ENCODE measurements at places on chromosomes 5 and 9. TPM values are rescaled to one million over a fixed set of nuclear protein-coding genes. Genes with fewer than 3 reads are reported as not detected.

DNA sequence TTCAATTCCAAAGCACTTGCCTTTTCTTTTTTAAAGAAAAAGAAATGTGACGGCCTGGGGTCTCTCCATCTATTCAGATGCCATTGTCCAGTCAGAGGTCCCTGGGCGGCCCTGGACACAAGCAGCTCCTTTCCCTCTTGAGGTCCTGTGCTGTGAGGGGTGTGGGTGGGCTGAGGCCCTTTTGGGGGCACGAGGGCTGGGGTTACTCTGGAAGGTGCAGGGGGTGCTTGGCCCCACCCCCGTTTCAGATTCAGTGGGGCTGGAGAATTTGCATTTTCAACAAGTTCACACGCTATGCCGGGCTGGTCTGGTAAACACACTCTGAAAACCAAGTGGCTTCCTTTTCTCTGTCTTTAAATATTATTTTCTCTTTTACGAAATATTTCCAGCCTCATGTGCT lies 91.4 kb upstream of the PHYKPL start:
- H3K27me3 ChIP-seq = no peaks in the 10 kb centered on the region
- H3K36me3 ChIP-seq = no peaks in the 10 kb centered on the region
- peaks cover 14% of the 10 kb centered on the region for H3K4me1 ChIP-seq
- no peak overlapping the region for H3K27ac ChIP-seq

GRCh38 chr5:175434800-175435199 lies 9.2 kb downstream of the DRD1 start:
- no peaks in the 10 kb centered on the region for H3K36me3 ChIP-seq
- H3K4me1 ChIP-seq = no peaks in the 10 kb centered on the region
- no peak overlapping the region for H3K27ac ChIP-seq
- no peak for DNase-seq

DNA sequence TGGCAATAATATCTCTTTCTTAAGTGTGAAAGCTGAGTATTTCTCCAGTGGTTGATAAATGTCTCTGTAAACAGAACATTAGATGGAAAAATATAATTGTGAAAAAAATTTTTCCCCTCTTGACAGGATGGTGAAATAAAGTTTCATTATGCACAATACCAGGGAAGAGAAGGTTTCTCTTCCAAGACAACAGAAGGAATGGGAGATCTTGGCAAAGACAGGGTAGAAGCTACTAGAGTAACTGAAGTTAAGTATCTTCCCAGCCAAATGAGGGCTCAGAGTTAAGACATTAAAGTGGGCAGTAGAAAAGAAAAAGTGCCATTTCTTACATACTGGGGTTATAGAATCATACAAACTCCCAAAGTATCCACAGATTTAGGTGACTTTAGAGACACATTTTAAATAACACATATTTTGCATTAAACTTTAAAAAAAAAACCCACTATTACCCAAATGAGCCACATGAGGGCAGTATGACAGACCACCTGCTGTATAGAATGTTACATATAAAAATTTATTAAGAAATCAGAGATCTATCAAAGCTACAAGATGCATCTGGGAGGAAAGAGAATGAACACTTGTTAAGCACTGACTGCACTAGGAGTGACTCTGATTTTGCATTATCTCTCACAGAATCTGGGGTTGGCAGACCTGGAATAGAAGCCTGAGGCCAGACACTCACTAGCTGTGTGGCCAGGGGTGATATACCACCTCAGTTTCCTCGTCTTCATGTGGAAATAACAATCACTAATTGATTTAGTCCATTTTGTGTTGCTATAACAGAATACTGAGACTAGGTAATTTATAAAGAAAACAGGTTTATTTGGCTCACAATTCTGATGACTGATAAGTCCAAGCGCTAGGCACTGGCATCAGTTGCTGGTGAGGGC lies 98.5 kb downstream of the ARSB start:
- H3K27ac ChIP-seq = no peak overlapping the region
- no peaks in the 10 kb centered on the region for H3K4me1 ChIP-seq
- no peaks in the 10 kb centered on the region for H3K36me3 ChIP-seq
- no peak for DNase-seq
- no peaks in the 10 kb centered on the region for H3K27me3 ChIP-seq

GRCh38 chr9:97398999-97399758 lies 12.7 kb upstream of the TDRD7 start:
- no peaks in the 10 kb centered on the region for H3K27me3 ChIP-seq
- H3K27ac ChIP-seq = no peak overlapping the region
- no peak for DNase-seq
- H3K4me1 ChIP-seq = no peaks in the 10 kb centered on the region

Gene TNC
- 742 TPM for total RNA-seq

GRCh38 chr9:114409103-114409780 lies 21.5 kb upstream of the AKNA start:
- no peak for DNase-seq
- H3K4me1 ChIP-seq = peaks cover 8% of the 10 kb centered on the region
- H3K4me3 ChIP-seq = no peak overlapping the region
- H3K36me3 ChIP-seq = peaks cover 3% of the 10 kb centered on the region

Data from sigmoid colon (tissue), 7 donors.